Glomerular endothelial cell (primary cell): ENCODE measurements at places on chromosomes 2 and 18. TPM values are rescaled to one million over a fixed set of nuclear protein-coding genes. Genes with fewer than 3 reads are reported as not detected.

- no peak for DNase-seq
These were observed 69.6 kb upstream of the RTN4 start for GRCh38 chr2:55119711-55120487.

GRCh38 chr18:49052891-49053644, 102.3 kb upstream of the SMAD7 start:
- DNase-seq, result no peak

The SIX2 gene
- total RNA-seq, result 1.8 and 10.5 TPM in 2 replicates

The RNU2-63P gene
- not detected in 2 replicates for total RNA-seq

The ASNSD1 gene
- total RNA-seq, result 37.2 and 41.0 TPM in 2 replicates

- DNase-seq, result no peak
These were observed 26.9 kb downstream of the GALM start for GRCh38 chr2:38692636-38693318.

- no peak for DNase-seq
These were observed 1361.8 kb upstream of the DDX18 start for GRCh38 chr2:116452651-116453050.

- DNase-seq, result no peak
These were observed 665 bp upstream of the HRH4 start for GRCh38 chr18:24459772-24460171.

DNA sequence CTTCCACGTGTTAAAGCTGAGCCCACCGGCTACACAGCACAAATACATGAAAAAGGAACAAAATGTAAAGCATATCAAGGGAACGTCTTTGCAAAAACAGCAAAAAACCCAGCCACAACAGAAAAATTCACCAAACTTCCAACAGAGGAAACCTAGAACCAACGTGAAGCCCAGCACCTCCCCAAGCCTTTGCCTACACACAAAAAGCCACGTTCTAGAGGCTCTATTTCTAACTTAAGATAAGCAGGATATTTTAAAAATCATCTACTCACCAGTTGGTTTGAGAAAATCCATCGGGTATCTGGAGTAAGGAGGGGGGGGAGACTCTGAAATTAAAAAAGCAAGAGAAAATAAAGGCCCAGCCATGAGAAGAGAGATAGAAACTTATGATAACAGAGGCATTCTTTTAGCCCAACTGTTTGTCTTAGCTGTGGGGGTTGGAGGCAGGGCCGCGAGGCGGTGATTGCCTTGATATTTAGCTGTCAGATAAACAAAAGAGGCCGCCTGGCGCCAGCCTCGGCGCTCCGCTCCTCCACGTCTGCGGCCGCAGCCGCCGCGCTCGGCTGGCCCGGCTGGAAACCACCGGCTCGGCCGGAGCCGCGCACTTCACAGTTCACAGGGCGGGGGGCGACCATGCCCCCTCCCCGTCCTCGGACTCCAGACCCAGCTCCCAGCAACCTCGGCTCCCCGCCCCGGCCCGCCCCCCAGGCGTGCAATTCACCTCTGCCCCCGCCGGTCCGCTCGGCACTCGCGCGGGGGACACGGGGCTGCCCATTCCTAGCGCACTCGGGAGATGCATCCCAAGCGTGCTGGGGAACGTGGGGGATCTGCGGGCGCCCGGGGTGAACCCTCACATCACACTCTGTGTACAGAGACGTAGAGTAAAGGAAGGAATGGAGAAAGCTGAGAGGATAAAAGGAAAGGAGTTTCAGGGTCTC, 2.4 kb downstream of the SMAD7 start:
- no peak for DNase-seq

GRCh38 chr2:86441882-86442641, 891 bp downstream of the KDM3A start:
- DNase-seq, result peak; percentile 18

- no peak for DNase-seq
These were observed 71.4 kb upstream of the GLS start for GRCh38 chr2:190809139-190809764.

The ZBTB7C gene
- 0.06 and 0.34 TPM in 2 replicates for total RNA-seq

DNA sequence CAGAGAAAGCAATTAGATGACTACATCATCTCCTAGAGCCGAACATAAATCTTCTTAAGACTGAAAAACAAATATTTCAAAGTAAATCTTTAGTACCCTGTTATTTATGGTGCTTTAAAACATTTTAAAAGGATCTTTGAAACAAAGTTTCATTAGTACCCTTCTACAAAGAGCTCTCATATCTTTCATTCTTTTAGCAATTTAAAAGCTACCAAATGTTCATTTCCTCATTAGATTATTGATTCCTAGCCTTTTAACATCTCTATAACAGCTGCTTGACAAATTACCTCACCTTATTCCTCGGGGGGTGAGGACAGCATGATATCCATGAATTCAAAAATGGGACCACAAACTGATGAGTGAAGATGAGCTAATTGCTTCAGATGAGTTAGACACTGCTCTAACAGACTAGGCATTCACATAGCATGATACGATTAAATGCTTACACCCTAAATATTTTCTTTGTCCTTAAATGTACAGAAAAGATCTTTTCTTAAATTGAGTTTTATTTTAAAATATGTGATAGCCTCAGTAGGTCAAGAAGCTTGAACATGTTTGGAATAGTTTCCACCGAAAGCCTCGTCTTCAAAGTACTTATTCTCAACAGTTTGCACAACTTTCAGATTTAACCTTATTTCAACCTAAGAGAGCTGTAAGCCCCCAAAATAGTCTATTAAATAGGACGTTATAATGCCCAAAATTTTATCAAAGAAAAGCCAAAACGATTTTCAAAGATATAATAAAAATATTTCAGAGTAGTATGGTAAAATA, 2.1 kb downstream of the ATAD2B start:
- no peak for DNase-seq

GRCh38 chr2:232611559-232612218, 21.7 kb upstream of the EFHD1 start:
- no peak for DNase-seq

DNA sequence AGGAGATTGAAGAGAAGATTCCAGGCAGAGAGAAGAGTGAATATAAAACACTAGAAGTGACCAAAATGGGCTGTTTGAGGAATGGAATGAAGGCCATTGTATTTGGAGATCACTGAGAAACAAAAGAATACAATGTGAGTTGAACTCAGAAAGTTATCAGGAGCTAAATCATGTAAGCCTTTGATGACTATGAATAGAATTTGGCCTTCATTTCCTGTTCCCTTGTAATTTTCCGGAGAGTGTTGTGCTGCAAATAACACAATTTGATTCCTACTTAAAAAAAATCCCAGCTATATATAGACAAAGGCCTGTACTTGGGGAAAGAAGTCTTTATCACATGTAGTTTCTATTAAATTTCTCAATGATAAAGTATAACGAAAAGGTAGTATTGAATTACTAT, 33.7 kb upstream of the KYNU start:
- DNase-seq, result no peak

DNA sequence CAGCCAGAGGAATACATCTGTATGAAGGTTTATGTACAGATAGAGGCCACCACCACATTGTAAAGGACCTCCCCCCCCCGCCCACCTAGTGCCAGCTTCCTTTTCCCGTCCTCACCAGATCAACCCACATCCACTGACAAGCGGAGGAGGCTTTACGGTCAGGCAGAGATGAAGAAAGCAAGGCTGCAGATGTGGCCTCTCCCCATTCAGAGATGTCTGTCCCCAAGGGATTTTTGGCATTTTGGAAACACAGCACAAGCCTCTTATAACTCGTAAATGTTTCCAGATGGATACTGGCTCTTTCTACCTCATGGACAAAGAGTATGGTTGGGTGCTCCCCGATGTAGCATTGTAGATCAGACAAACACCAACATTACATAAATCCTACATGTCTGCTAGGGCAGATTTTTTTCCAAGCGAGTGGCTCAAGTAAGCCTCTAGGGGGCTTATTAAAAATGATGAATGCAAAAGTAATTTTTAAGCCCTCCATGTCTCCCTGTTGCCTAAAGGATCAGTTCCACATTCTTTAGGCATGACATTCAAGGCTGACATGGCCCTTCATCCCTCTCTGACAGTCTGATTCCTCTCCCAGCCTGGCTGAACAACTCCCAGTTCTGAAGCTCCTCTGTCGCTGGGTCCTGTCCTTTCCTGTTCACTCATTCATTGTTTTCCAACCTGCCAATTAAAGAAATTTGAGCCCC, 11.7 kb downstream of the VIT start:
- no peak for DNase-seq

DNA sequence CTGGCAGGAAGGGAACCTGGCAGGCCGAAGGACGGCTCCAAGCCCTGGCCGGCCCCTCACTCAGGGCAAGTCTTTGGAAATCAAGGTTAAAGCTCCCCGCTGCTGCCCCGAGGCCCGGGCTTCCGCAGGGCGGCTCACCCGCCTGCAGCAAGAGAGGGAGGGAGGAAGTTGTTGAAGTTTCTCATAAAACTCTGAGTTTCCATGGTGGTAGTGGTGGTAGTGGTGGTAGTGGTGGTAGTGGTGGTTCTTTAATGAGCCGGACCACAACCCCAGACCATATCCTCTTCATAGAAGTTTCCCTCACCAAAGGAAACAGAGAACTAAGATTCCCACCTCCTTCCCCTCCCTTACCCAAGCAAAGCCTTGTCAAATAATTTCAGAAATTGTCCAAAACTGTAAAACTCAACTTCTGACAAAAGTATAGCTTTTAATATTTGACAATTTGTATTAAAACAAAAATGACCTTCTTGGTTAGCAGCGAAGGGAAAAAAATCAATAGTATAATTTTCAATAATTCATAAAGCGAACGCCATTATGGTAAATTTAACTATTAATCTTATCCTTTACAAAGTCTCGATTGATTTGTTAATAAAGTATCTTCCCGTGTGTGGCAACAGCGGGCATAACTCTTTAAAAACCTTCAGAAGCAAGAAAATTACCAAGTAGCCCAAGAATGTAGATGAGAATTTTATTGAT, 1.5 kb upstream of the HOXD10 start:
- no peak for DNase-seq

The ABCB11 gene
- 0.18 TPM in 1 of 2 replicates, not detected in the other for total RNA-seq
